GOT3 (cell line): ENCODE measurements at places on chromosomes 12 and 14.

DNA sequence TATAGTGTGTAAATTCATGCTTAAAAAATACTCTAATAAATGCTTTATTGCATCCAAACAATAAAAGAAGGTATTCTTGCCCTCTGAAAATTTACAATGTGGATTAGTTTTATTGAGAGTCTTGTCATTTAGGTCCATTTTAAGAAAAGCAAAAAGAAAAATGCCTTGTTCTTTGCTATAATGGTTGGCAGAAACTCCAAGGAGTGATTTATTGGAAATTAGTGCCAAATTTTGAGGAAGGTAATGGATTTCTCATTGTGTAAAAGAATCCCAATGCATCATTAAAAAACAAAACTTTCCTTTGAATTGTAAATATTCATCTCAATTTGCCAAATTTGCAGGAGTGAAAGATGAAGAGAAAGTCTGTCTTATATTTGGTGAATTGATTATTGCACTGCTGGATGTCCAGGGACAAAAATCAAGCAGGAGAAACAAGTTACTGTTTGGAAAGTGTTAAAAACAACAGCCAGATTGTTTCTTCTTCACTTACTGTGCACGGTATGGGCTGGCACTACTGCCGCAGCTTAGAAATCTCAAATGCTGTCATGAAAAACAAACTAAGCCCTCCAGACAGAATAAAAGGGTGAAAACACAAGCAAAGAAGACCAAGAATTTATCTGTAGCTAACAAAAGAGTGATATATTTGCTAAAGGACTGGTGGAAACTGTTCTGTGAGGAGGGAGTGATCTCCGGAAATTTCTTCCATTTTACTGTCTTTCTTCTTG, 511.7 kb downstream of the TMTC2 start:
- no peak for DNase-seq

DNA sequence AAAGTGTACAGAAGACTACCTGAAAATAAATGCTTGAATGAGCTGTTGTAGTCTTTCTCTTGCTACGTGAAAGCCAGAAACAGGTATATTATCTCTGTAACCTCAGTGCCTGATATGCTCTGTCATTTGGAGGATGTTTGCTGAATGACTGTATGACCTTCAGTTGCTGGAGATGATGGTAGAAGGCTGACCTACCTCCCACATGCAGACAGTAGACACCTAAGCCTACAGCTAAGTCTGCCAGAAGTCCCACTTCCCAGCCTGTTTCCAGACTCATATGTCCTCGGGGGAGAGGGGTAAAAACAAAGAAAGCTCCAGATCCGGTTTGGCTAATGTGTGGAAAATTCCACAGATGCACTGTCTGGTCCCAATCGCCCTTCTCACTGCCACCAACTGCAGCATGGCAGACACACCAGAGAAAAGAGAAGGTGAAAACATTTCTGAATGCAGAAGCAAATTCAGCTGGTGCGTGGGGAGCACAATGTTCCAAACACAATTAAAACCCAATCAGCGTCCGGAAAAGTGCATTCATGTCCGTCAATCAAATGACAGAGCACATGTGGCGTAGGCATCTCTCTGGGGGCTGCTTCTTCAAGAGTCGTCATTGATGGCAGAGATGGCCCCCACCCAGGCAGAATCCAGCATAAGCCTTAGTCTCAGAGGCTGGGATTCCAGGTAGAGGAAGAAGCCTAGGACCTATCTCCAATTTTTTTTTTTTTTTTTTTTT, 76.3 kb upstream of the TBX3 start:
- DNase-seq, result no peak

DNA sequence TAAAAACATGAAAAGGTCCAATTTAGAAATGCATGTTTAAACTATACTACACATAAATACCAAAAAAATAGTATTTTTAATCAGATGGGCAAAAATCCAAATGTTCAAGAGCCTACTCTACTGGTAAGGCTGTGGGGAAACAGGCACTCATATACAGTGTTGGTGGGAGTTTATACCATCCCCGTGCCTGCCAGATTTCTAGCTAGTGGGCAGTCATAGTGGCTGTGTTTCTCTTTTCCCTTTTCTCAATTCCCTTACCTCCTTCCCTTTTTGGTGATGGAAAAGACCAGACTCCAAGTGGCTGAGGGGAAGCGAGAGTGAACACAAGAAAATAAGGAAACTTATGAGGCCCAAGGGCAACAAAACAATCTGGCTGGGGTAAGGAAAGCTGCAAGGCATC, 14.7 kb downstream of the ZNF641 start:
- no peak for DNase-seq

DNA sequence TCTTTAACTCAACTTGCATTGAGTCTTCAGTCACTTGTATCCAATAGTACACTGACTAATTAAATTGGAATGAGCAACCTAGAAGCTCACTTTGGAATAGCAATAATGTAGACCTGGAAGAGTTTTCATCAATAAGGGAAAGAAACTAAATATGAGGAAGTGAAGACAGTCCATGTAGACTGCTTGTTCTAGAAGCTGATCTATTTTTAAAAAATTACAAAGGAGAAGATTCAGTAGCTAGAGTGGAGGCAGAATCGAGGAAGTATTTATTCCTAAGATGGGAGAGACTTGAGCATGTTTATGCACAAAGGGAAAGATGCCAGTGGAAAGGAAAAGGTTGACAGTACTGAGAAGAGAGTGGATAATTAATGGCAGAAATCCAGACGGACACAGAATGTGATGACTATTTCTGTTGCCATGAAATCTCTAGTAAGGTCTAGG, 156.3 kb upstream of the PDE3A start:
- DNase-seq, result no peak

- DNase-seq, result no peak
These were observed 907 bp upstream of the EFS start for GRCh38 chr14:23365732-23366425.

DNA sequence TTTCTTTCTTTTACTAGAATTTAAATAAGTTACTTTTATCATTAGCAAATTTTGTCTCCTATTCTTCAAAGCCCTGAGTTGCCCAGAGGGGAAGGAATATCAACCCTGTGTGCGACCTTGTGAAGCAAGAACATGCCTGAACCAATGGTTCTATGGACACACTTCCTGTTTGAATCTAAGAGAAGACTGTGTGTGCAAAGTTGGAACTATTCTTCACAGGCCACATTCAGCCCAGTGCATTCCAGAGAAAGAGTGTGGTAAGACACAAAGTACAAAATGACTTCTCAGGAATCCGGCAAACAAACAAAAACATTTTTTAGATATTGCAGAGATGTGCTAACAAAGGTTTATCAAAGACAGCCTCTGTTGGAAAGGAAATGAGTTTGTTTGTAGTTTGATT, 90.8 kb upstream of the PTPRQ start:
- no peak for DNase-seq

GRCh38 chr12:50059440-50060119, 2.2 kb downstream of the ASIC1 start:
- no peak for DNase-seq

DNA sequence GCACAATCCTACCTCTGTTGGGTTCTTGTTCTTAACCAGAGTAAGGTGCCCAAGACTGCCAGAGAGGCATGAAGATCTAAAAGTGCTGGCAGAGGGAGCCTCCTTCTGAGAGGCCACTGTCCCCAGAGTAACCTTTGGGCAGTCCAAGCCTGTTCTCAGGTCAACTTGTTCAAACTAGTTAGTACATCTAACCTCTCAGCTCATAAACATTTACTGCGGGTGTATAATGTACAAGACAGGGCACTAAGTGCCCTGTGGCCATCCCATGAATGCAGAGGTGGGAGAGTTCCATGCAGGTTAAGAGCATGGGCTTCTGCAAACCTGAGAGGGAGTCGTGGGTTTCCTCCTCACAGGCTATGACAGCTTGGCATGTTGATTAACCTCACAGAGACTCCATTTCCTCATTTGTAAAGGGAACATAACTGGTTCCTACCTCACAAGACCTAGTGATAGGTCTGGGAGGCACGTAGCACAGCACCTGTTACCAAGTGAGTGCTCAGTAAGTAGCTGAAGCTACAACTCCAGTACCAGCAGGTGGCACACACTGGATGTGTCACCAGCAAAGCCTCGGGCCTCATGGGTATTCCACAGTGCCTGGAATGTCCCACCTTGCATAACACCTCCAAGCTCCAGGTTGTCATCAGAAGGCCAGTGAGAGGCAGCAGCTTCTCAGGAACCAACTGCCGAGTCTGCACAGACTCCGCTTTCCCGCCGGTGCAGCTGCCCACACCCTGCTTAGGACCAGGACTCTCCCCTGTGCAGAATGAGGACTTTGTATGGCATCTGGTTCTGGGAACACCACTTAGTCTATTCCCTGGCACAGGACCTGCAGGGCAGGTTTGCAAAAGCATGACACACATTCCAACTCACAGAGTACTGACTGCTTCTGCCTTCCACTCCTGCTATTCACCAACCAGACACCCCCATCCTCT, 4.4 kb downstream of the VDR start:
- no peak for DNase-seq

DNA sequence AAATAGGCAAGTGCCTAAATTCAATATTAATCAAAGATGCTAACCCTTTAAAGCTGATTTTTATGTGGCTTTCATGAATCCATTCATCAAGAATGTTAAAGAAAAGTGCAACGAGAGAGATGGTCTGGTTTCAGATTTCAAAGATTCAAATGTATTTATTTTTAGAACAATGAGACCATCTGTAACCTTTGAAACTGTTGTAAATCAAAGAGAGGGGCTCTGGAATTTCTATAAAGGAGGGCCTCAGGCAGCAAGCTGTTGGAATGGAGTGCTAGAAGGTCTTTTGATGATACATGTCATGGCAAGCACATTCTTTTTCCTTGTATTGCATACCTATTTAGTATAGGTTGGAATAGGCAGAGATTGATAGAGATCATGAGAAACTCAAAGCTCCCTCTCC, 433.0 kb downstream of the LRIG3 start:
- no peak for DNase-seq

GRCh38 chr12:73210548-73211204, 938.5 kb downstream of the TRHDE start:
- DNase-seq, result no peak

DNA sequence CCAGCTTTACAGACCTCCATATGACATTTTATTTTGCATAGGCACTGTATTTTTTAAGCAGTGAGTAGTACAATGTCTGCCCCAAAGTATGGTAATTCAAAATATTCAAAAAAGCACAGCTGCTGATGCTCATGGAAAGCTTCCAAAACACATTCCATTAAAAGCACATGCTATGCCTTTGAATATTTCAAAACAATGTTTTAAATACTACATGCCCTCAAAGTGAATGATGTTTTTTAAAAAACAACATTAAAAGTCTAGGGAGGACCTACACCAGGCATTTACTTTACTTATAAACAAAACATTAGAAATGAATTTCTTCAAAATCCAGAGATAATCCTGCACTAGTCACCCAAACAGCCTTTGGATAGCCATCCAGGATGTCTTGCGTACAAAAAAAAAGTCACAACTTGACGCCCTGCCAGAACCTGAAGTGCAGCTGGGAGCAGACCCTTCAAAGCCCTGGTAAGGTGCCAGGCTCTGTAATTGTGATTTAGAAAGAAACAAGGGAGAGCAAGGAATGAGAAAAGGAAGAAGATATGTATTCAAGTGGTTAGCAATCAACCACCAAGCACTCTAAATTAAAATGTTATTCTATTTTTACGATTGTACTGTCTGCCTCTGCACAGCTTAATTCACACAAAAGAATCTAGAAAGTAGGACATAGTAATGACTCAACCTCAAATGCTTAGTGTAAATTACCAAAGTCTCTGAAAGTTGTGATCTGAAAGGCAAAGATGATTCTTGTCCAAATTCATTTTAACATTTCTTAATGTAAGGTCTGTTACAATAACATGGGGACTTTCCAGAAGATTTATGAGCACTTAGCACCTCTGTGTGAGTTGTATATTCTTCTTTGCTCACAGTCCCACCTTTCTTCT, 31.9 kb downstream of the CEP83 start:
- DNase-seq, result no peak

DNA sequence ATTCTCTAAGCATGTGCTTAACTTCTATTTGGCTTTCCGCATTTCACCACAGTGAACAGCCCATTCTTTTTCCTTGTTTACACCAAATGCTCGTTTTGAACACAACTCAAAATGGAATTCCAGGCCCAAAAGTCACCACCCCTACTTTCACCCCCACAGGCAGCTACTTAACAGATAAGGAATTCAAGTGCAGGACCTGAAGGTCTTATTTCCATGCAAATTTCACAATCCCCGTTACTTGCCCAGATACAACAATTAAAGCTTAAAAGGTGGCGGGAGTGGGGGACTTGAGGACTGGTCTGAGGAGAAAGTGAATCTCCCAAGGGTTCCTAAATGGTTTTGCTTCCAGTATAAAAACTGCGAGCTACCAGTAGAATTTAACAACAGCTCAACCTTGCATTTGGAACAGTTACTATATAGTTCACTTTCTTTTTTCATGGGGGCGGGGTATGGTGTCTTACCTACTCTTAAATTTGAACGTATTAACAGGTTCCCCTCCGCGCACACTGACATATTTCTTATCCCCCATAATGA, 3.7 kb downstream of the USP44 start:
- DNase-seq, result no peak

GRCh38 chr12:106123551-106124081, 15.1 kb downstream of the NUAK1 start:
- no peak for DNase-seq

DNA sequence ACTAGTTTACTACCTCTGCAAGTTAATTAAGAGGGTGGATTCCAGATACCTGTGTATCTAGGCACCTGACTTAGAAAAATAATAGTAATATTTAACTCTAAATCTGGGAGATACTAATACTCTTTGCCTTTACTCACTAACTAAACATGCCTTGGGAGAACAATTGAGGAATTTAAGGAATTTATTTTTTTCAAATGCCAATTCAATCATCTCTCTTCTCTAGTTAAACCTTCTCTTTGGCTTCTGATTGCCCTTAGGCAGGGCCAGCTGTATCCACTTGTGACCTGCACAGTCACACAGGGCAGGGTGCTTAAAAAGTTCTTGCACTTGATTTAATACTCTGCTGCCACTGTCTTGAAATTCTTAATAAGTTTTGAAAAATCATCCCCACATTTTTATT, 142.4 kb downstream of the PLCZ1 start:
- DNase-seq, result no peak

GRCh38 chr14:58954052-58954451, 234.4 kb upstream of the DAAM1 start:
- DNase-seq, result no peak

DNA sequence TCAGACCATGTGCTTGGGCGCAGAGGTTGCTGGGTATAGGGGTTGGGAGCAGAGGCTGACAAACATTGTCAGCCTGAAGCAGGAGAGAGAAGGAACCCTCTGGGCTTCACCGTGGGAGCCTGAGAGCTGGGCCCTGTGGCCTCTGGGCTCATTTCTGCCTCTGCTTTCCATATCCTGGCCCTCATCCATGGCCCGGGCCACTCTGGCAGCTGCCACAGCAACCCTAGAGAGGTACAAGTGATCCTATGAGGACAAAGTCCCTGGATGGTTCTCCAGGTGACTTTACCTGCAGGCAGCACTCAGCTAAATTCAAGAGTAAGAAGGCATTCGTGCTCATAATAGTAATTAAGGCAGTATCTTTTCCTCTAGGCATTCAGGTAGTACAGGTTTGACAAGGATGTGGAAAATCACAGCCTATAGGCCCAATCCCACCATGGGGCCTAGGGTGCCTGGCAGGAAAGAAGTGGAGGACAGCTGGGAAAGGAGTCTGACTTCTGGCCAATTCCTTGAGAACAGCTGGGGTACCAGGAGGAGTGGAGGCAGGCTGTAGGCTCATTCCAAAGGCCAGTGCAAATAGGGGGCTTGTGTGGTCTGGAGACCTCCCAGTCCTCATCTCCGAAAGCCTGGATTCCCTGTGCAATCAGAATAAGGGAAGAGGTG, 3.6 kb upstream of the TTC7B start:
- no peak for DNase-seq

GRCh38 chr14:95185767-95186392, 28.6 kb upstream of the DICER1 start:
- DNase-seq, result no peak

- no peak for DNase-seq
These were observed 37.5 kb downstream of the TSPAN9 start for GRCh38 chr12:3114671-3115070.
